HepG2 (cell line): ENCODE measurements at places on chromosomes 5 and 9. TPM values are rescaled to one million over a fixed set of nuclear protein-coding genes. Genes with fewer than 3 reads are reported as not detected.

The DNM1 gene
- 0.58 and 0.91 TPM in 2 replicates for polyA plus RNA-seq

The BARHL1 gene
- not detected in 2 replicates for polyA plus RNA-seq

The ARSI gene
- 4.2 and 6.4 TPM in 2 replicates for polyA plus RNA-seq

The NMUR2 gene
- polyA plus RNA-seq, result not detected in 2 replicates

The PRLR gene
- 7.8 and 12.2 TPM in 2 replicates for polyA plus RNA-seq

The C9orf50 gene
- polyA plus RNA-seq, result not detected in 2 replicates

The OR13F1 gene
- not detected in 2 replicates for polyA plus RNA-seq
